Natural killer cell (primary cell): ENCODE measurements at places on chromosomes 11 and 22.

DNA sequence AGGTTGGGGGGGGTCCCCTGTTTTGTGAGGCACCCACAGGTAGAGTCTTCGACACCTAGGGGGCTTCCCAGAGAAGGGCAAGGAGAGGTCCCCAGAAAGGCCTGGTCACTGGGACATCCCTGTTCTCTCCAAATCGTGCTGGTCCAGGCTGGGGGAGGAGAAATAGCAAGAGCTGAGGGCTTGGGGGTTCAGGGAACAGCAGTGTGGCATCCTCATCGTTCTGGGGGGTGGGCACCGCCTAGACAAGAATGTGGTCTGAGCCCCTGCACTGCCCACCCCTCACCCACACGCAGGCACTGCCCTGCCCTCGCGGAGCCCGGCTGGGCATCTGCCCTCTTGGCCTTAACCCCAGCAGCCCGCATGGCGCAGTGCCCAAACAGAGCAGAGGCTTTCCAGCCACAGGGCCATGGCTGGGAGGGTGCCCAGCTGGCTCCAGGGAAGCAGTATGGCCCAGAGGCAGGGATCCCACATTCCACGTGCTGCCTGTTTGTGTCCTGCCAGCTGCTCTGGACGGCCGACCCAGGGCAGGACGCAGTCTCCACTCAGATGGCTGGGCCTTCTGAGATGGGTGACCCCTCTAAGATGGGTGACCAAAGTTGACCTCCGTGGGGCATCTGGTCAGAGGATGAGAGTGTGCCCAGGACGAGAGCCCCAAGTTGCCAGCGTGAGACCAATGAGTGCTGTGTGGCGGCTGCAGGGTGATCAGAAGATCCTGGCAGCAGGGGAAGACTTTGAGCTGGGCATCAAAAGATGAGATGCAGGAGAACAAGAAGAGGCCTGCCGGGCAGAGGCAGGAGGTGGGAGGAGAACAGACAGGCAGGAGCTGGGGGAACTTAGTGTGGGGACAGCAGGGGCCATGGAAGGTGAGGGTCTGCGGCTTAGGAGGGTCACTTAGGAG, 14.4 kb downstream of the SCARF2 start:
- no peak for DNase-seq

DNA sequence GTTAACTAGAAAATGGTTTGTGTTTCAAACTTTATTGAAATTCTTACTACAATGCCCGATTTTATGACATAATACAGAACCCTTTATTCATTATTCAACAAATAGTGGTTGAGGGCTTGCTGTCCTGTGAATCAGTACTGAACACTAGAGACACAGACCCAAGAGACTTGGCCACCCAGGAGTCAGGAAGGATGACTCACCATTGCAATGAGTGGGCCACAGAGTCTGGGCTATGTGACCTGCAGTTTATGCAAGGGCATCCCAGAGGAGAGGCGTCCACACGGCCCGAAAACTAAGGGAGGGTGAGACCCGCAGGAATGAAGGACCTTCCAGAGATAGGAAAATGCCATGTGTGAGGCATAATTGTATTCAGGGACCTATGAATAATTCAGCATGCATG, 143.8 kb upstream of the DDI1 start:
- no peak for DNase-seq

DNA sequence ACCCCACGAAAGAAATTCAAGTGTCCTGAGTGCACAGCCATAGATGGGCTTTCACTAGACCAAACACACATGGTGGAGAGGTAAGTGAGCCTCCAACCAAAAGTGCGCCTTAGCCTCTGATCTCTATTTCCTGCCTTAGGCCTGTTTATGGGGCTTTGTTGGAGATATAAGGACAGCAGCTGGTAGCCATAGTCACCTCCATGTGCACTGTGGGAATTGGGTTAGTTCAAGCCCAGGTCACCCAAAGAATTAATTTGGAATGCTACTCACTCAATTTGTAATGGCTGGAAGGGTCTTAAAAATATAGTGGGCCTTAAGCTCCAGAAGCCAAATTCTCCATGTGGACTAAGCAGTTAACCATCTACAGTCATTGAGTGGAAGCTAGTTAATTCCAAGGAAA, 73.6 kb downstream of the ALX4 start:
- no peak for DNase-seq

DNA sequence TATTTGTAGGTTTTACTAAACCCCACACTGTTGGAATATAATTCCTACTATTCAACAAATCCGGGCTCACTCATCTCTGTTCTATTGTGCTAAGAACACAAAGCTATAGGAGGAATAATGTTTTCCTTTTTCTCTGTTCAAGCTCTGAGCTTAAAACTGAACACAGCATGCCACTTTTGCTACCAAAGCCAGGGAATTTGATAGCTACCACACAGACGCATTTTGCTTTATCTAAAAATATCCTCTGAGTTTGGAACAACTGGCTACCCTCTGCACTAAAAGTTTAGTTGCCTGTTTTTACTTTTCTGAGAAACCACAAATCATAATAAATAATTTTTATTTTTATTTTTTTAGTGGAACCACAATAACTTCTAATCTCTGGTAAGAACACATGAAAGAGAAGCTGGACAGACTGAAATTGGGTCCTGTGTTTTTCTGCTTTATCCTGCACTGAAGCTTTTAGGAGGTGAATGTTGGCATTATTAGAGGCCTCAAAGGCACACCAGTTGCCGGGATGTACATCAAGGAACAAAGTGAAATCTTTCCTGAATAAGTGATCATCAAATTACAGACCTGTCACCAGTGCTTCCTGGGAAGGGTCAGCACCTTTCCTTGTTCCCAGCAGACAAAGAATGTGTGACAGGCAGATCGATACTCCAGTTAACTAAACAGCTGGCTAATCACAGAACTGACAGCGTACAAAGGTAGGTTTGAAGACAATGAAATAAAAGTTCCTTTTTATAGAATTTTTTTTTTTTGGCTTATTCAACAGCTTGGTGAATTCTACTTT, 523.2 kb upstream of the TENM4 start:
- DNase-seq: no peak

DNA sequence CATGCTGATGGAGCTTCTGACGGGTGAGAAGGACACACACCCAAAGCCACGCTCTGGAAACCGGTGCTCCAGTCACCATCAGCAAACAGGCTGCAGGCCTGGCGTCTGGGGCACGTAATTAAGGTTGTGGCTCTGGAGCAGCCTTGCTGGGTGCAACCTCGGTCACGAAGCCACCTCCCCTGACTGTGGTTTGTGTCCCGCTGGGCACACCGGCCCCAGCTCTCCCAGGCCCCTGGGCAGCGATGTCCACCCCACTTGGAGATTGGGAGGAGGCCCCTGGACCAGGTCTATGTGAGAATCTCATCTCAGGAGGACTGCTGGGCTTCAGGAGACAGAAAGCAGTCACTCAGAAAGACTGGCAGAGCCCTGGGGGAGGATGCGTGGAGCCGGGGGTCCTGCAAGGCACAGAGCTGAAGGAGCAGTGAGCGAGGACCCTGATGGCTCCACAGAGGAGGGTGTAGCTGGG, 631.6 kb downstream of the BRD1 start:
- no peak for DNase-seq

GRCh38 chr11:19589567-19590260, 122.9 kb upstream of the NAV2 start:
- no peak for DNase-seq
